ENCODE measurements at places on chromosomes 1 and 21. TPM values are rescaled to one million over a fixed set of nuclear protein-coding genes. Genes with fewer than 3 reads are reported as not detected.

DNA sequence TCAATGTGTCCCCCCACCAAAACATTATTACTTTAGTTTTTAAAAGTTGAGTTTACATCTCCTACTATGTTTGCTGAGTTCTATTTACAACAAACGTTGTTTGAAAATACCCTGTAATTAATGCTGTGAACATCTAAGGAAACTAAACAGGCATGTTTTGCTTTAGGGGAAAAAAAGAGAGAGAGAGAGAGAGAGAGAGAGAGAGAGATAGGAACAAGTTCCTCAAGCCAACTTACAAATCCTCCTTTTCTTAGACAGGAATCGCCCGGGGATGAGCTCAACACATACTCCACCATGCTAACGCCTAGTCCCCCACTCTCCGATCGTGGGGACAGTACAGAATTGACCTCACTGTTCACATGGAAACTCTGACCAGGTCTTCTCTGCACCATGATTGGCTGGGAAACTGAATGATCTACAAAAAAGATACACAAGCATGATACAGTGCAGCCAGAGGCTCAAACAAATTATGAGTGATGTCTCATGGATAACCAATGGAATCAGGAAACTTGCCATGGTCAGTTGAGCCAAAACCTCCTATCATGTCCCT lies 59.8 kb downstream of the PUM1 start:
- no peak for DNase-seq

- DNase-seq = no peak
Observed at GRCh38 chr21:41634858-41635257, 126.9 kb upstream of the TMPRSS2 start.

DNA sequence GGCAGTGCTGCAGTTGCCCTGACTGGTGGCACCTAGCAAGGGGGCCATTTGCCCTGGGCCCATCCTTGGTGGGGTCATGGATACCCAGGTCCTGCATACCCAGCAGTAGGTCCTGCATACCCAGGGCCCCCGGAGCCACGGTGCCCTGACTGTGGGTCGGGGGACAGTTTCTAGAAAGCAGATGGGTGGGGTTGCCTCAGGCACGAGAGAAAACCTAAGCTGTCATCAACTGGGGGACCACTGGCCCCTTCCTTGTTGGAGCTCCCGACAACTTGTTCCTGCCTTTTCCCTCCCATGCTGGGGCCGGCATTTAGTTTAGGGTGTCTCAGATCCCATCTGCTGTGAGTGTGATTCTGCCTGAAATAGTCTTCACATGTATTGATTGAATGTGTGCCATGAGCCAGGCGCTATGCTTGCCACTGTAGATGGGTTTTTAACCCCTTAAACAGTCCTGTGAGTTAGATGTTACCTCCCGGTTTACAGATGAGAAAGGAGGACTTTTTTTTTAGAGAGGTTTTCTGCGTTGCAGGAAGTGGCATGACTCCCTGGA lies 15.6 kb downstream of the SPSB1 start:
- no peak for DNase-seq

GRCh38 chr1:167158111-167158812 lies 62.4 kb upstream of the POU2F1 start:
- no peak for DNase-seq

DNA sequence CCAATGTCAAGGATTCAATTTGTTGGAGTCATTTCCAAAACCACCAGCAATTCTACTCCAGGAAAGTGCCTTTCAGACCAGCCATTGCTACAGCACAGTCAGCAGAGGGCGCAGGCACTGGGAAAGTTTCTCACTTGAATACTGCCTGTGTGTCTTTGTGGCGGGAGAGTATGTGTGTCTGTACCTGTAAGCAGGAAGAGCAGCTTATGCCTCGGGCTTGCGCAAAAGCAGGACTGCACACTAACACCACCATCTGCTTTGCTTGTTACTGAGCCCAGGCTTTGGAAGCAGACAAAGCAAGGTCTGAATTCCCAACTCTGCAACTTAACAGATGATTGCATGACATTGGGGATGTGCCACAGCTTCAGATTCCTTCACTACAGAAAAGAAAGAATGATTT lies 7.0 kb upstream of the CTSE start:
- peak; percentile 50 for DNase-seq

- DNase-seq = no peak
Observed at GRCh38 chr1:146032631-146033219, 11.2 kb upstream of the HJV start.

GRCh38 chr1:191558379-191558778 lies 599.9 kb upstream of the RGS18 start:
- DNase-seq = no peak

GRCh38 chr1:244896550-244896949 lies 32.2 kb upstream of the HNRNPU start:
- DNase-seq = no peak

DNA sequence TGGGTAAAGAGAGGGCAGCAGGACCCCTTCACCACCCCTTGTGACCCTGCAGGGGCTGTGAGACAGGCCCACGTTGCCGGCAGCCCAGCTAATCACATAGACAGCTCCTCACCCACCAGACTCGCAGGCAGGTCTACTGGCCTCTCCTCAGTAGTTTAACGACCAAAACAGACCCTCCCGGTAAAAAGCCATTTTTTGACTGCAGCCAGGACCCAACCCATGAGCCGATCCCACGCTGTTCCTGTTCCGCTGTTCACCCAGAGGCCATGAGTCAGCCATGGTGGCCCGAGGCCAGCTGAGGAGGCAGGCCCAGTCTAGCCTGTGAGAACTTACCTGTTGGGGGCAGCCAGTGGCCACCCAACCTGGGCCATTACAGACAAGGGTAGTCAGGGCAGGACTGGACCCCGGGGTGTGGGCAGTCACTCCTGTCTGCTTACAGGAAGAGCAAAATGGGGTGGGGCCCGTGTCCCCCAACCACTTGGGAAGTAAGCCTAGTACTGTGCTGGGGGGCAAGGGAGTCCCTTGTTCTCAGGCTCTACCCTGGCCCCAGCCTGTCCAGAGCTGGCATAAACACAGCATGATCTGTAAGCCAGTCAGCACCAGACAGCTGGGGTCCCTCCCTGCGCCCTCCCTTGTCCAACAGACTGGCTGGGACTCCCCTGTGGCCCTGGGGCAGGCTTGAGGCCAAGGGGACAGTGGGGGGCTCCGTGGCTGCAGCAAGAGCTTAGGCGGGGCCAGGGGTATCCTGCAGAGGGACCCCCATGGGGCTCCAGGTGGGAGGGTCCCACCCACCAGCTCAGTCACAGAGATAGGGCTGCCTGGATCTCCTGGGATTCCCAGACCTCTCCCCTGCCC lies 61.9 kb downstream of the WNT9A start:
- peak; percentile 82 for DNase-seq

DNA sequence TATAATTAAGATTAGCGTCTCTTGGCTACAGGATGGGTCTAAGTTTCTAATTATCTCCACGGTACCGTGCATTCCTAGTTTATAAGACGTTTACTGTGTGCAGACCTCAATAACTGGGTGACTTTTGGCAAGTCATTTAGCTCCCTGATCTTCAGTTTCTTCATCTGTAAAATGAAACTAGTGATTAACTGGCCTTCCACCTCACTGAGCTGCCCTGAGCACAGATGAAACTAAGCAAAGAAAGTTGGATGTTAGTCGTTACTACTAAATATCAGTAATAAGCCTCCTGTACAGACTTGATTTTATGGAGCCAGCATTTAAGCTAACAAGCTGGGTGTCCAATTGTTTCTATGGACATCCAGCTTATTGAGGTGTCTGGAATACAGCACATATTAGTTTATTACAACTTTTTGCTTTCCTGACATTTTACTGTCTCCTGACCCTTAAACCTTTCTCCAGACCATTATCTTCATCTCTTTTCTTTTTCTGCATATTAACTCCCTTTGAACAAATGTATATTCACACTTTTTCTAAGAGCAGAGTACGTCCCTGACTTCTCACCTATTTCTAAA lies 1.1 kb downstream of the CR2 start:
- DNase-seq = no peak

- DNase-seq = no peak
Observed at GRCh38 chr1:196407358-196408051, 200.7 kb downstream of the KCNT2 start.

DNA sequence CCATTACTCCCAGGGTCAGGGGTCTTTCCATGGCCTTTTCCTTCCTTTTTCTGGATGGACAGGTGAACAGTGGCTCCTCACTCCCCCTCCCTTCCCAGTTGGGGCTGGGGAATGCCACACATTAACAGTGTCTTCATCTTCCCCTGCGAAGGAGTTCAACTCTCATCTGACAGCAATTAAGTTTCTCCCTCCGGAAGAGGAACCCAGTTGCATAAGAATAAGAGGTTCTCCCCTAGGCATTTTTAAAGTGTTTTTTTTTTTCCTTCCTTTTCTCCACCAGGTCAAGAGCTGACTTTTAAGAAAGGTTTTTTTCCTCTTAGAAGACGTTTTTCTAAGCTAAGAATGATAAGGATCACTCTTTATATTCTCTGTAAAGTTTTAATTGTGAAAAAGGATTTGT lies 42.3 kb upstream of the FASLG start:
- DNase-seq = no peak

DNA sequence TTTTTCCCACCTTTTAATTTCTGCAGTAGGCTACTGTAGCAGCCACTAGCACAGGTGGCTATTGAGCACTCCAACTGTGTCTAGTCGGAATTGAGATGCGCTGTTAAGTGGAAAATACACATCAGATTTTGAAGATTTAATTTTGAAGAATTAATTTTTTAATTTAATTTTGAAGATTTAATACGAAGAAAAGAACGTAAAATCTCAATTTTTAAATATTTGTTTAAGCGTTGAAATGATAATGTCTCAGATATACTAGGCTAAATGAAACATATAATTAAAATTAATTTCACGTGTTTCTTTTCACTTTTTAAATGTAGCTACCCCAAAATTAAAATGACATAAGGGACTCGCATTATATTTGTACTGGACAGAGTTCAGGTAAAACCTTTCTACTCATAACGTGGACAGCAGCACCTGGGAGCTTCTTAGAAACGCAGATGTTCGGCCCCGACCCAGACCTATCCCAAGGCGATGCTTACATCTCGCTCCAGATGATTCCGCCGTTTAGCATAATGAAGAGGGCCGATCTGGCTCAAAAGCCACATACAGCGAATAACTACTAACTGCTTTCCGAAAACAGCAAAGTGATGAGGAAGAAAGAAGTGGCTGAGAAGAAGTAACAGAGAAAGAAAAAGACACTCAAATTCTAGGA lies 717 bp downstream of the CRYZL1 start:
- DNase-seq = peak; percentile 19

DNA sequence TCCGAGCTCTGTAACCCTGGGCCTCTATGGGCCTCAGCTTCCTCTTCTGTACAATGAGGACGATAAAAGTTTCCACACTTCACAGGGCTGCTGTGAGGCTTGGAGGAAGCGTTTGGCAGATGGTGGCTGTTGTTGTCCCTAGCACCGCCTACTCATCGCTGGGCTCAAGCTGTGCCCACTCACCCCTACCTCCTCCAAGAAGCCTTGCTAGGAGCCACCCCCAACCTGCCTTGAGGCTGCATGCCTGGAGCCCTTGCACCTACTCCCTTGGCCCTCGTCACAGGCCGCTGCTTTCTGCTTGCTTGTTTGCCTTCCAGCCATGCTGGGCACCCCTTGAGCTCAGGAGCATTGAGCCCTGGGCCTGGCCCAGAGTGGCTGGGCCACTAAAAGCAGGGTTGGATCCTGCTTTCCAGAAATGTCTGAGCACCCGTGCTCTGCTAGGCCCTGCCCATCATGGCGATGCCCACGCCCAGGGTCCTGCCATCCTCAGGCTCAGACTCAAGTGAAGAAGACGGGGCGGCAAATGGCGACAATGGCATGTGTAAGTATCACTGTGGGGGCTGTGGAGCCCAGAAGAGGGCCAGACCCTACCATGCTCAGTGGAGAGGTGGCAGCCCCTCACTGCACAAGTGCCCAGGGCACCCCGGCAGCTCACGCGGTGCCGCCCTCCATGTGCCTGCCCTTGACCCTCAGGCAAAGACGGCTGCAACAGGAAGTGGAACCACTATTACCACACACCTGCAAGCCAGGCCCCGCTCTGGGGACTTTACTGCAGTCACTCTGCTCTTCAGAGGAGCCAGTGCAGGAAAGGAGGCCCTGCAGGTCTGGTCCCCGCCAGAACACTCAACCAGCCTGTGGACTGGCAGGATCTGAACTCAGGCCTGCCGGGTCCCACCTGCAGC lies 9.5 kb downstream of the SH3BGRL3 start:
- DNase-seq = no peak

GRCh38 chr1:104765085-104765484 lies 1015.4 kb downstream of the AMY1C start:
- DNase-seq = no peak

DNA sequence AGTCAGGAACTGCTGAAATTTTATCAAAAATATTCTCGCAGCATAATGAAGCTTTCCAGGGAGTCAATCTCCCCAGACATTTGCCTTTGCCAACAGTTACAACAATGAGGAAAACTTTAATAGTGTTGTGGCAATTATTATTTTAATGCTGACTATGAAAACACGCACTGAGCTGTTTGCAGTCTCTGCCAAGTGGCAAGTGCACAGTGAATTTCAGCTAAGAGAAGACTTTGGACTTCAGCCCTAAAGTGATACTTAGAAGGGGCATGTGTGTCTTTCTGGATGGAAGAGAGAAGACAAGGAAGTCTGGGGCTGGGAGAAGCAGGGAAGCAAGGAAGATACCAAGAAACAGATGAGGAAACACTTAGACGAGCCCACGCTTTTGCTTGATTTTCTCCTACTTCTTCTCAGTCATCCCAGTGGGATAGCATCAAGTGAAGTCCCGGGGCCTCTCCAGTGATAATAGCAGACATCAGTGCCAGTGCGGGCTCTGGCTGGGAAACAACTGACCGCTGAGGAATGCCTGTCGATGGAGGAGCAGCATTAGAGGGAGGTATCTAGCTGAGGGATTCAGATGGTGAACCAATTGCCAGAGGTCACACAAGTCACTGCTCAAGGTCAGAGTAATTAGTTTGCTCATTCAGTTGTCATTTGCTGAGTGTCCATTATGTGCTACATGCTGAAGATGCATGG lies 196.3 kb downstream of the TTLL7 start:
- DNase-seq = no peak

DNA sequence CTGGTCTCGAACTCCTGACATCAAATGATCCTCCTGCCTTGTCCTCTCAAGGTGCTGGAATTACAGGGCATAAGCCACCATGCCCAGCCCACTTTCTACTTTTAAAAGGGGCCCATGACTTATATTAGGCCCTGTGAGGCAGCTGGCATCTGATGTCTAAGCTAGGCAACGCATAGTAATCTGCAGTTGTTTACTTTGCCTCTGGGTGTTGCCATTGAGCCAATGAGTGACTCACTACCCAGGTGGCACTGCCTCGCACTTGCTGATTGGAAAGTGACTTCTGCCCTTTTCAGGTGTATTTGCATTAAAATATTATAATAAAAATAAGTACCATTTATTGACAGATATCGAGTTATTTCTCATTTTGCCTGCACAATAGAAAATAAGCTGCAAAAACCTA lies 84.9 kb downstream of the KIF14 start:
- DNase-seq = no peak

U2AF1 gene
- total RNA-seq = 52.6 TPM

C1orf74 gene
- total RNA-seq = 1.3 TPM

PRR9 gene
- total RNA-seq = not detected

NPHS2 gene
- not detected for total RNA-seq

PDXK gene
- 78.6 TPM for total RNA-seq

TDRD10 gene
- 2.6 TPM for total RNA-seq

RPS8 gene
- 6,219 TPM for total RNA-seq

WNT4 gene
- total RNA-seq = not detected

PBX1 gene
- total RNA-seq = 122 TPM

TMEM82 gene
- not detected for total RNA-seq
